ENCODE measurements at places on chromosomes 2 and 18.

DNA sequence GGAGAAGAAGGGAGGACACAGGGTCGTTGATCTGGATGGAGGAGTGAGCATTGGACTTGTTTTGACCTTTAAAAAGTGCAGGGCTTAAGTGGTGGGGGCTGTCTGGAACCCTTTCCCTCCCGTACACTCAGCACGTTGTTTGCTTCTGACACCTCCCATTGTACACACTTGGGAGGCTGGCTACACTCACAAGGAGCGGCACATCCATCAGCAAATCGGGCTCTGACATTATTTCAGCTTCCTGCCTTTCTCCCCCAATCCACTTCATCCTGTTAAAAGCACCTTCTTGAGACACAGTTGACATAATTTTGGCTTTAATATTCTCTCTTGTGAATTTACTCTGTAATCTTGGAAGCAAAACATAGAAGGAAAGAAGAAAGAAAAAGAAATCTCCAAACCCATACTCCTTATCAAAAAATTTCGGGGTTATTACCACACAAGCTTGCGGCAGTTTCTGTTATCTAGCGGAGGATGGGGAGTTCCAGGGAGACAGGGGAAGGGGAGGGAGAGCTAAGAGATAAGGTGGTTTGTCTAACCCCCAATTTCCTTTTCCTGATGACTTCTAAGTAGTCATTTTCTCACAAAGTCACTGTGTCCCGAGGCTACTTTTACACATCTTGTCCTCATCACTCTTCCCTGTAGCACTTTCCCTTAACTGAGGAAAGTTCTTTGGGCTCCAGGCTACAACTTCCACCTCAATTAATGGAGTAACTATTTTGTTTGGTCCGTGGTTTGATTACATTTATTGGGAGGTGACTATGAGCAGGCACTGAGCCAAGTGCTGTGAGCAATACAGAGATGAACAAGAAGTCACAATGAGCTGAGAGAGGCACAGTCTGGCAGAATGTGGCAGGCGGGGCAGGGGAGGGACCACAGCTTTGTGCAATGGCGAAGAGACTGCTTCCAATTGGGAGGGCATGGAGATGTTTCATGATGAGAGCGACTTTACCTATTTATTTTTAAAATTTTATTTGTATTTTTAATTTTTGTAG is 240.1 kb upstream of the MEX3C start:
- no peak for DNase-seq

DNA sequence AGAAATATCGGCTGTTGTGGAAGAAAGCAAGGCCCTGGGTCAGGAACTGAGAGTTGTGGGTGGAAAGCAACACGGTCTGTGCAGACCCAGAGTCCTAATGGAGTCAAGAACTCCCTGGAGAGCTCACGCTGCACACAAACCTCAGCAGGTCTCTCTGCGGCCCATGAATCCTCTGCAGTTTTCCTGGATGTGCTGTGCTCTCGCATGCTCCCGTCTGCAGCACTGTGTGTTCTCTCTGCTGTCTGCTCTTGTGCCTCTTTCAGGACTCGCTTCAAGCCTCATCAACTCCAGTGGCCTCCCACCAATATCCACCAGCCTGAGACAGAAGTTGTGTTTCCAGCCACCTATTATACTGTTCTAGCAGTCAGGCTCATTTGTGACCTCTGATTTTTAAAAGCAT is 24.3 kb downstream of the RNU4ATAC start:
- no peak for DNase-seq

- no peak for DNase-seq
These were observed 19.5 kb downstream of the FBXO41 start for GRCh38 chr2:73264783-73265182.

DNA sequence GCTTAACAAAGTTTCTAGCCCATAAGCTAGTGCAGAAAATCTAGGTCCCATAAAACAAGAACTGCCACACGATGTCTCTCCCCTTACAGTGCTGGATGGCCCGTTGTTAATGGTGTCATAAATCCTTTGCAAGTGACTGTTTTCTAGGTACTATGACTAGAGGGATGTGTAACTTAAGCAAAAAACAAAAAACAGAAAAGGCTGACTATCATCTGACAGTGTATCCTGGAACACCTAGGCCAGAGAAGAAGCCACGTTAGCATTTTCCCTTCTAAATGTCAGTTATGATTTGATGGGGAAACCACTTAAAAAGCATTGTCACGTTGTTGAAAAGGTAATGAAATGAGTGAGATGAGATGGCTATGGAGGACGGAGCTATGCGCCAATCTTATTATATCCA is 2.4 kb downstream of the CASP8 start:
- DNase-seq, result no peak

- DNase-seq, result no peak
These were observed 15.9 kb downstream of the EPAS1 start for GRCh38 chr2:46313063-46313462.

- peak; percentile 67 for DNase-seq
These were observed 17.3 kb downstream of the CIB4 start for GRCh38 chr2:26623541-26624495.

DNA sequence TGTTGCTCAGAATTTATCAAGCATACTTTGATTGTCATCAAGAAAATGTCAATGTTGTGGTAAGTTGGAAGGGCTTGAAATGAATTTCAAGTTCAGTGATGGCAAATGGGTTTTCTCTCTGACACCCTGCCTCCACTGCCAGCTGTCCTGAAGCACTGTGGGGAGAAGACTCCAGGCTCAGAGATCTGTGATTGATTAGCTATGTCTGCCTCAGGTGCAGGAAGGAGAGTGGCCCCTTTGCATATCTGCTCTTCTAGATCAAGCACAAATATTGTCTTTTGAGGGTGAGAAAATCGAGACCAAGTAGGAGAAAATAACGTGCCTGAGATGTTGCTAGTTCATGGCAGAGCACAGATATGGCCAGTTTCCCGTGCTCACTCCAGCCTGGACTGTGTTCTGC is 178.8 kb upstream of the GLI2 start:
- no peak for DNase-seq

- no peak for DNase-seq
These were observed 113.2 kb downstream of the TSN start for GRCh38 chr2:121868652-121869051.

DNA sequence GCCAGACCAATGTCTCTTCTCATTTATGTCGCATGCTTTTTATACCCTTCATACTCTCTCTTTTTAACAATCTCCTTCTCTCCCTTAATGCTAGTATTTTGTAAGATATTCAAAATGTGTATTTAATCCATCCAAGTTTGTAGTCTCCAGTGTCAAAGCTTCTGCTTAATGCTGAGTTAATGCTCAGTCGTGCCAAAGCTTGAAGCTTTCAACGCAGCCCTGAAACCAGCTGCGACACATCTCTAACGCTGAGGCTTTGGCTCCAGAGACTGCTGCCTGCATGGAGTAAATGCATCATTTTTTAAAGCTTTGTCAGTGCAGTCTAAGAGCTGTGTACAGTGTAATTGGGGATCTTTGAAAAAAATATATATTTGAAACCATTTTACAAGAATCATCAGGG is 2108.8 kb upstream of the PIK3C3 start:
- no peak for DNase-seq

GRCh38 chr2:112472547-112473263 is 9.3 kb upstream of the TTL start:
- DNase-seq, result no peak

GRCh38 chr18:62781893-62782292 is 66.6 kb downstream of the PHLPP1 start:
- no peak for DNase-seq

- no peak for DNase-seq
These were observed 317.6 kb downstream of the TNS1 start for GRCh38 chr2:217685255-217685605.

GRCh38 chr2:238901461-238902057 is 53.7 kb downstream of the TWIST2 start:
- DNase-seq, result no peak

- no peak for DNase-seq
These were observed 28.7 kb downstream of the DDX1 start for GRCh38 chr2:15620340-15620739.

DNA sequence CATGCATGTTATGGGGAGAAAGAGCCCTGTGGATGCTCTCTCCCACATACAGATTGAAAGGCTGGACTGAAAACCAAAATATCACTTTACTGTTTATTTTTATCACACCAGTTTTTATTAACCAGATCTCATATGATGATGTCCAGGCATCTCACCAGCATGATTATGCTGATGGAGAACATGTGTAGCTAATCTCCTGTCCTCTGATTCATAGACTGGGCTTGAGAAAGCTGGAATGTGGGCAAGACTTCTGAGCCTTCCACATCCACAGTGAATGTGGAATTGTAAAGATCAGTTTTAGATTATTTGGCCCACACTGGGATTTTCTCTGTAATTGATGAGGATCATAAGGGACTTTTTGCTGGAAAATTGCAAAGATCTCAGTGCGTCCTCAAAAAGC is 137.9 kb downstream of the ICOS start:
- no peak for DNase-seq

DNA sequence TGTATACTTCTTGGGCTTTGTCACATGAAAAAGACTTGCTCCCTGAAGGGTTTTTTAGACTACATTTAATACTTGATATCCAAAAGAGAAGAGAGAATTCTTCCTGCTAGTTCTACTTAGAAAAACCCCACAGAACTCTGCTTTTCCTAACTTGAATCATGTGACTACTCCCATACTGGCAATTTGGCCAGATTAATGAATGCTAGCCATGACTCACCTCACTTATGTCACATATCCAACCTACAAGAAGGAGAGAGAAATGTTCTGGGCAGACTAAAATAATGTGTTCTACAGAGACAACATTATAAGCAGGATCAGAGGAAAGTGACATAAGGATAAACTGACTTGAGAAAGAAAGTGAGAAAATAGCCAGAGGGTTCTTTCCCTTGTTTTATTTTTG is 249.3 kb upstream of the GULP1 start:
- DNase-seq, result peak; percentile 17

- no peak for DNase-seq
These were observed 442.9 kb downstream of the KCNJ3 start for GRCh38 chr2:155141418-155141817.

- peak; percentile 1 for DNase-seq
These were observed 437.7 kb downstream of the SATB2 start for GRCh38 chr2:199019898-199020507.

- no peak for DNase-seq
These were observed 334.0 kb upstream of the FSIP2 start for GRCh38 chr2:185404578-185404977.

GRCh38 chr2:197045115-197045514 is 118.6 kb upstream of the PGAP1 start:
- DNase-seq, result no peak

- no peak for DNase-seq
These were observed 182.7 kb upstream of the SIX2 start for GRCh38 chr2:45191976-45192375.

GRCh38 chr2:224194161-224194560 is 155.1 kb upstream of the SERPINE2 start:
- no peak for DNase-seq

DNA sequence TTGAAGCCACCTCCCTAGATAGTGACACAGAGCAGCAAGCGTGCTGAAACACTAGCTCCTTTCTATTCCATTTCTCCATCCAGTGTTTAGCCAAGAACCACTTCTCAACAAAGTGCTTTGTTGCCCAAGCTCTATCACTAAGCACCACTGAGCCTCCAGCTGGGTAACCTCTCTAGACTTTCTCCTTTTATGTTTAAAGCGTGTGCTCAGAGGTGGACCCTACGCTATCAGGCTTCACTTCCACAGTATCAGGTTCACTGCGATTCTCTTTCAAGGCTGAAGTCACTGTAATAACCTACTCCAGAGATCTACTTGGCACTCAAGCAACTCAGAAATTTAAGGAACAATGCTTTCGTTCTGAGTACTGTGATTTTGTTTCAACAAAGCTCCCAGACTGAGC is 197.9 kb downstream of the LNPK start:
- no peak for DNase-seq

- no peak for DNase-seq
These were observed 133.6 kb downstream of the ALK start for GRCh38 chr2:29787473-29788465.

- no peak for DNase-seq
These were observed 21.9 kb upstream of the SEMA4C start for GRCh38 chr2:96891591-96892333.

GRCh38 chr2:134401789-134402188 is 147.9 kb downstream of the MGAT5 start:
- no peak for DNase-seq

DNA sequence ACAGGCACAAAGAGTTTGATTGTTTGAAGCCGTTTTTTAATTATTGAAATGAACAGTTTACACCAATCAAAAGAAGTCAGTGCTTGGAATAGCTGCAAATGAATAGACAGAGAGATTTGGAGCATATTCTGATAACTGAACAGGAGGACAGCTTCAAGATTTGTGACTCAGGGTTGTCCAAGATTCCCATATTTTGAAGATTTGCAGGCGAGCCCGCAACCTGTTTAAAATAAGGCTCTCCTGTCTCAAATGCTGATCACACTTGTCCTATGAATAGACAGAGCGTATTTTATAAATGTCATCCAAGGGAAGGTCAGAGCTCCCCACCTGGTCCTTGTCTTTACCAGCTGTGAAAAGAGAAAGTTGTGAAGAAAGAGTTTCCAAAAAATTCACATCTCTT is 198.7 kb downstream of the RNF144A start:
- no peak for DNase-seq

DNA sequence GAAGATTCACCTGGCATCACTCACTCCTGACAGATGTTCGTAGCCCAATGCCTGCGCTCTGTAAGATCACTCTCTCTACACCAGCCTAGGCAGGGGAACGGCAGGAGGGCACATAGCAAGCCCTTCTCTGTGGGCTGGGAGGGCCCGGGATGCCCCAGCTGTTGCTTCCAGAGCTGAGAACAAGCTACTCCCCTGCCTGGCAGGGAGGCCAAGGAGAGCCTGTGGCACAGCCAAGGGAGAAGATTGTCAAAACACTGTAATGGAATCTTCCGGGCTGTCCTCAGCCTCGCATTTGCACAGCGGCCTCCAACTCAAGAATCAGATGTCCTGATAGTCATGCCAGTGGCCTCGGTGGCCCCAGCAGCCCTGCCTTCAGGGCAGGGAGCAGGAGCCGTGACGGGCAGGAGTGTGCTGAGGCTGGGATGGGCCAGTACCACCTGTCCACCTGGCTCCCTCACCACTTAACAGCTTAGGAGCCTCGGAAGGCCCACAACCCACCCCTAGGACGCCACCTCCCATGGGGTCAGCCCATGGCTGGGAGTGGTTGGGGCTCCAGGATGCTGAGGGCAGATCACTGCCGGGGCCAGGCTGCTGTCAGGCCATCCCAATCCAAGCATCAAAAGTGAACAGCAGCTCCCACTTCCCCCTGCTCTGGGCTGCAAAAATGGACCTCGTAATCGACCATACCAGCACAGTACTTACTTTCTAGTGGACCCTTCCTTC is 21.9 kb upstream of the SLC35F6 start:
- peak; percentile 7 for DNase-seq

Measured in NCI-H446 (cell line).